ENCODE measurements at places on chromosomes 2 and 18.

DNA sequence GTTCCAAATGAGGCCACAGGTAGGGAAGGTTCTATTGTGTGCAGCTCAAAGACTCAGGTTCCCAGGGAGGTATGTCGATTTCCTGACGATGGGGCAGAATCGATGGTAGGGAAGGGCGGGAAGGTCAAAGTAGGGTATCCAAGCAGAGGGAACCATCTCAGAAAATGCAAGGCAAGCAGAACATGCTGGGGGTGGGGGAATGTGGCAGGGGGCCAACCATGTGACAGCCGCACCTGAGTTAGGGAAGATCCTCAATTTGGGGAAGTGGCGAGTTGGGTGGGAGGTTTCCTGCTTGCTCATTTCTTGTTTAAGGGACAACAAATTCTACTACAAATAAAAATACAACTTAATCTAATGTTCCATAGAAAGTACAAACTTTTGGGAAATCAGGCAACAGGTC, 21.7 kb upstream of the GRP start:
- no peak for DNase-seq

GRCh38 chr18:24027156-24027827, 12.7 kb downstream of the TTC39C start:
- no peak for DNase-seq

DNA sequence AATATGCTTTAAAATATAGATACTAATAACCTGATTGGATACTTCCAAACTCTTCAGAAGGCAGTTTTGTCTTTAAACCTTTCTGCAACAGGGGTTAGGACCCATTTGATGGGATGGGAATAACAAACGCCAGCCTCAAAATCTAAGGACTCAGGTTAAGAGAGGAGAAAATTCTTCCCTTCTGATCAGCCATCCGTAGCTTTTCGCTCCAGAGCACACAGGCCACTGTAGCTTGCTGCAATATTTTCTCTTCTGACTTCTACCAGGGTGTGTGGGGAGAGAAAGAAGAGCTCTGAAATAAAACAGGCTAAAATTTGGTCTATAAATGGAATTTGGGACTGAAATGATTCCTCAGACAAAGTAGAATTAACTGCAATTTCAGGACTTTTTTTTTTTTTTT, 95.1 kb downstream of the ALPK2 start:
- DNase-seq, result no peak

GRCh38 chr2:20184067-20184938, 40.6 kb downstream of the SDC1 start:
- DNase-seq, result no peak

DNA sequence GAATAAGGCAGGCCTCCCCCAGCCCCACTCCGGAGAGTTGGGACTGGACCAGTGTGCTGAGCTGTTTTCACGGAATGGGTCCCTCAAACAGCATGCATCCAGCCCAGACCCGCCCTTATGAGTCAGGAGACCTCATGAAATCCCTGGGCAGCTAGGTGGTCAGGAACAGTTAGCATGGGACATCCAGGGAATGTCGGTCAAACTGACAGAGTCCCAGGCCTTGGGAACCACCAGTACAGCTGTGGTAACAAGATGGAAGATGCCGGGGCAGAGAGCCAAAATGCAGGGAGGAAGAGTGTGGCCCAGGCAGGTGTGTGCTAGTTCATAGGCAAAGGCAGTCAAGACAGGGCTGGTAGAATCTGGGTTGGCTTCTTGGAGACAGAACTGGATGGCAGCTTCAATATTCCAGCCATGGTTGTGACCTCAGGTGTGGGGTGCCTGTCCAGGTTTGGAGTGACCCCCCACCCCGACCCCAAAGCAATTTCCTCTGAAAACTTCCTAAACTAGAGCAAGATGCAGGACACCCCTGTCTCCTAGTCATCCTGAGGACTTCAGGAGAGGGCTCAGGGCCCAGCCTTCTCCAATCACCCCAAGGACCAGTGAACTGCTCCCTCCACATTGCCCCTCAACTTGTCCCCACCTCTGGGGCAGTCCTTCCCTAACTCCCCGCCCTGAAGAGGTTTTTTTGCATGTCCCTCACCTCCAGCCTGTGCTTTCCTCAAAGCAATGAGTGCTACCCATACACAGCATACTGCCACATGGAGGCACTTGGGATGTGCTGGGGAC, 46.5 kb downstream of the KCNIP3 start:
- no peak for DNase-seq

DNA sequence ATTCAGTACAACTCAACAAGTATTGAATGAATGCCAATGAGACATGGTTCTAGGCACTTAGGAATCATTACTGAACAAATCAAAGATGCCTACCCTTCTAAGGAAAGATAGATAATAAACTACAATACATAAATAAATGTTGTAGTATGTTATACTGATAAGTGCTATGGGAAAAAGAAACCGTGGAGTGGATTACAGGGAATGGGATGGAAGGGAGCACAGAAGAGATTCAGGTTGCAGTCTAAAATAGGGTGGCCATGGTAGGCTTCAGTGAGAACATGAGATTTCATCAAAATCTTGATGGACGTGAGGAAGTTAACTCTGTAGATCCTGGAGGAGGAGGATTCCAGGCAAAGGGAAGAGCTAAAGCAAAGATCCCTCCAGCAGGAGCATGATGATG, 17.9 kb upstream of the CREB1 start:
- DNase-seq, result no peak

All from activated T-cell treated with anti-CD3 and anti-CD28 coated beads for 24 hours (primary cell).